Activated T-cell treated with anti-CD3 and anti-CD28 coated beads, Interleukin-2, amount 50 U/mL, for 72 hours (primary cell): ENCODE measurements at places on chromosomes 6 and 20. TPM values are rescaled to one million over a fixed set of nuclear protein-coding genes. Genes with fewer than 3 reads are reported as not detected.

Gene MAFB
- total RNA-seq, result 0.19 TPM

Gene TREM2
- not detected for total RNA-seq

Gene MEP1A
- total RNA-seq, result not detected

Gene RIPPLY2
- not detected for total RNA-seq

Gene SLC17A3
- total RNA-seq, result 2.5 TPM

Gene BFSP1
- 0.23 TPM for total RNA-seq

Gene APOM
- 6.0 TPM for total RNA-seq

Gene THBS2
- not detected for total RNA-seq

Gene NKAIN2
- total RNA-seq, result not detected

Gene ID4
- total RNA-seq, result not detected

Gene CGA
- total RNA-seq, result not detected

Gene GTSF1L
- not detected for total RNA-seq

Gene COL21A1
- not detected for total RNA-seq

Gene IP6K3
- not detected for total RNA-seq
